ENCODE measurements at places on chromosomes 12 and 14.

DNA sequence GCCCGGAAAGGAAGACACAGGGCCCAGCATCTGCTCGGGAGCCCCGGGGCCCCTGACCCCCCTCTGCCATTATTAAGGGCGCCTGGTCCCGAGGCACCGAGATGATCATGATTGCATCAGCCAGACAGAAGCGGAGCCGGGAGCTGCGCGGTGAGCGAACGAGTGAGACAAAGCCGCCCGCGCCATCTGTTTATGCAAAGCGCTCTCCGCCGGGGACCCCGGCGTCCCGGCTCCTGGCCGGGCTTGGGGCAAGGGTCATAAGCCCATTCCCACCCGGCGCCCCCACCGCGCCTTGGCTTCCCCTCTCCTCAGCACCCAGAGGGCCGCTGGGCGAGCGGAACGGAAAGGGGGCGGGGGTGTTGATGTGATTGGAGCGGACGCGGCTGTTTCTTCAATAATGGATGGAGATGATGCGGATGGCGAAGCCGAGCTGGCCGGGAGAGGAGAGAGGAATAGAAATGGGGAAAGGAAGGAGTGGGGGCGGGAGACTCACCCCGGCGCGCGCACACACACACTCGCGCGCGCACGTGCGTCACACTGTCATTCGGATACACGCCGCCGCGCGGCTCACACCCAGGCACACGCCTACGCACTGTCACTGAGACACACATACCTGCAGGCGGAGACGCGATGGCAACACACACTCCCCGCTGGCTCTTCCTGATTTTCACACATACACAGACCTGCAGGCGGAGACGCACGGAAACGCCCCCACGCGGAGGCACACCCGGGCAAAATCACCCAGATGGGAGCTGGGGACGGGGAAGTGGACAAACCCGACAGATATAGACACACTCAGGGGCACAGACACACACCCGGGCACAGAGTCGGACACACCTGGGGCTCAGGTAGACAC lies 10.7 kb downstream of the STAC3 start:
- peak; percentile 68 for DNase-seq

- DNase-seq, result no peak
Measured at GRCh38 chr14:100329233-100330006, 6.3 kb downstream of the SLC25A47 start.

- DNase-seq, result no peak
Measured at GRCh38 chr12:49133590-49133989, 2.4 kb upstream of the TUBA1B start.

GRCh38 chr14:88005050-88005481 lies at the start of gene GPR65:
Gene GPR65 (plus strand): TSS chr14:88005135. CDS start chr14:88010848, 5,713 bp downstream.
- DNase-seq, result peak; percentile 30

GRCh38 chr12:94732367-94732990 lies 82.1 kb upstream of the TMCC3 start:
- DNase-seq, result no peak

GRCh38 chr12:64180951-64181350 lies 41.1 kb downstream of the KICS2 start:
- peak; percentile 62 for DNase-seq

GRCh38 chr12:40312982-40313576 lies 88.3 kb downstream of the LRRK2 start:
- peak; percentile 5 for DNase-seq

DNA sequence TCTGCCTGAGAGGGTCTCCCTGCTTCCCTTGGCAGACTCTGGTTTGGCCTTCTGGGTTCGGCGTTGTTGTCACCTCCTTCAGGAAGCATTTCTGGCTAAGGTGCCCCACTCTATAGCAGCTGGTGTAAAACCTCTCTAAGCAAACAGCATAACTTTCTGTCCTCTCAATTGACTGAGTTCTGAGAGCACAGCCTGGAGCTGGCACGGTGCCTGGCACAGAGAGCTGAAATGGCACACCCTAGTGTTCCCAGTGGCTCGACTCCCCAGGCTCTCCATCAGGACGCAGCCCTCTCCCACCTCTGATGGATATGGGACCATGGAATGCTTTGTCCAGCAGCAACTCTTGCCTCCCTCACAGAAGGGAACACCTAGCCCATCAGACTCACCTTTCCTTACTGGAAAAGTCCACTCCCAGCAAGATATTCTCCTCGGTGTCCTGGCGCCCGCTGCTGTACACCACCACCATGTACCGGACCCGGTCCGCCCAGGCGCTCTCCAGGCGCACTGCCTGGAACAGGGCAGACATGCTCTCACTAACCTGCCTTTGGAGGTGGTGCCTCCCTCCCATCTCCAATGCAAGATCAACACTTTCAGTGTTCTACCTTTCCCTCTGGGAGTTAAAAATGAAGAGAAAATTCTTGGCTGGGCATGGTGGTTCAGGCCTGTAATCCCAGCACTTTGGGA lies 40.6 kb downstream of the SSH1 start:
- no peak for DNase-seq

DNA sequence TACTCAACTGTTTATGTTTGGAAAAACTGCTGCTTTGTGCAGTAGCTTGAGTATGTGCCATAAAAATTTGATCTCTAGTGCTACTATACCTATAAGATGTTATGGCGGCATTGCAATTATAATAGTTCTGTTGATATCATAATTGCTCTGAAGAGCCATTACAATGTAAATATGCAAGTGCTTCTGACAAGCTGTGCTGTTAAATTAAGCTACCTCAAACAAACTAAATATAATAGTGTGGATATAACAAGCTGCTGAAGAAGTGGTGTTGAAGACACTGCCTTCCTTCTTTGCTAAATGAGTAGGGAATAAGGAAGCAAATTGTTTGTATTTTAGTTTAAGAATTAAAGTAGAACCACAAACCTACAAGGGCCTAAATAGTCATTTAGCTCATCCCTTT lies 301.0 kb upstream of the MIS18BP1 start:
- no peak for DNase-seq

DNA sequence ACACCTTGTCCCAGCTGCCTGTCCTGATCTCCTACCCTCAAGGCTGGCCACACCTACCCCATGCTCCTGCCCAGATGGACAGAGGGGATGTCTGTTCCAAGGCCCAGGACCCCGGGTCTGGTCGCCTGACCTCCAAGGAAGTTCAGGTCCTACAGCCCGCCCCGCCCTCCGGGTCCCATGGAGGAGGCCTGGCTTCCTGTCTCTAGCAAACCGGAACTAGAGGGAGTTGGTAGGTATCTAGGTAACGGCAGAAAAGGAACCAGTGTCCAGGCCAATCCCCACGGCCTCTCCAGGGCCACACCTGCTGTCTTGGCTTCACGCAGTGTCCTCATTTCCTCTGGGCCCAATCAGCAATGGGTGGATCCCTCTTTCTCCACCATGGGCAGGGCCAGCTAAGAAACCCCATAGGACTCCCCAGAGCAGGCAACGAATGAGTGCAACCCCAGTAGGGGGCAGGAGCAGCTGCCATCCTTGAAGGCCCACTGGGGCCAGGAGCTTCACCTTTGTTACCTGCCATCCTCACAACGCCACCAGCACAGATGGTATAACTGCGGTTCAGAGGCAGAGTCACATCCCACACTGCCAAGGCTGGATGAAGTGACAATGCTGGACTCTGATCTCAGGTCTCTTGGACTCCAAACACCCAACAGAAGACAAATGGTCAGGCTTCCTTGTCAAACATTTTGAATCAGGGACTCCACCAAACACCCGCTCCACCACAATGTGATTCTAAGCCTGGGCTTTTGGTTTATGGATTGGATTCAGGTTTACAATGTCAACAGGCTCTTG lies 25.1 kb upstream of the RPLP0 start:
- DNase-seq, result no peak

GRCh38 chr12:97493731-97494130 lies 31.1 kb downstream of the RMST start:
- no peak for DNase-seq

DNA sequence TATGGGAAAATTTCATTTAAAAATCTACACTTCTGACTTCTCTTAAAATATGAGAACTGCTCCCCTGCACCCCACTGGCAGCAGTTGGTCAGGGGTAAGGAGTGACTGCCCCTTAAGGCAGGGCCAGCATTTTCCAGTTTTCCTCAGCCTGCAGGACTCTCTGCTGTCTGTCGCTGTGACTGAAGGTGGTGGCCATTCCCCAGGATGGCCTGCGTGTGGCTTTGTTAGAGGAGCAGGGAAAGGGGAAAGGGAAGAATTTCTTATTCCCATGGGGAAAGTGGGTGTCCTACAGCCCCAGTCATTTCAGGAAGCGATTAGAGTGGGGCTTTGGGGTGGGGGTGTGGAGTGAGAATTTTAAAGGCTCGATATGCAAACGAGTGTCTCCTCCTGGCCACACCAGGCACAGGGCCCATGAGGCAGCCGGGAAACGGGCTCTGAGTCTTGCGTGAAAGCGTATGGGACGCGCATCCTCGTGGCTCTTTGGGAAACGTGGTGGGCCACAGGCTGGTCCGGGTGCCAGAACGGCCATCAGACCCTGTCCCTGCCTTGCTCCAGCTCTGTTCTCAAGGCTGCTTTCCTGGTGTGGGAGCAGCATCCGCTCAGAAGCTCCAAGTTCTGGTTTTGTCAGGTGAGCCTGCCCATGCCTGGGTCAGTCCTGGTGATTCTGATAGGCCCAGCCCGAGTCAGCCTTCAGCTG lies 23.5 kb downstream of the ADGRD1 start:
- DNase-seq, result no peak

DNA sequence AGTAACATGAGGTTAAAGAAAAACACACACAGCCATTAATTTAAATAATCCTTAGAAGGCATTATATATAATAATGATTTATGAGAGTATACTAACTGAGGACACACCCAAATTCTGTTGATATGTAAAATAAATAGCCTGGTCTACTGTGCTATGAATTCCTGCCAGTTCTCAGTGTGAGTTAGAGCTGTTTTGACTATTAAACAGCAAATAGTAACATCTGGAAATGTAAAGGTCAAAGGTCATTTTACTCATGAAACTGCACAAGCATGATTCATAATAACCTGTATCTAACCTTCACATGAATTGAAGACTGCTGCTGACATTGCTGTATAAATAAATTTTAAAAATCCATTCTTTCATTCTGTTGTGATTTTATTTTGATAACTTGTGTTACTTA lies 966.7 kb downstream of the SLC6A15 start:
- peak; percentile 71 for DNase-seq

All from fibroblast of skin of right quadriceps (primary cell).